ENCODE measurements at places on chromosomes 4 and X.

- DNase-seq: no peak
Measured at GRCh38 chrX:19624739-19625138, 109.4 kb upstream of the MAP3K15 start.

GRCh38 chr4:139208404-139208945 is 31.5 kb upstream of the ELF2 start:
- DNase-seq: peak; percentile 15

DNA sequence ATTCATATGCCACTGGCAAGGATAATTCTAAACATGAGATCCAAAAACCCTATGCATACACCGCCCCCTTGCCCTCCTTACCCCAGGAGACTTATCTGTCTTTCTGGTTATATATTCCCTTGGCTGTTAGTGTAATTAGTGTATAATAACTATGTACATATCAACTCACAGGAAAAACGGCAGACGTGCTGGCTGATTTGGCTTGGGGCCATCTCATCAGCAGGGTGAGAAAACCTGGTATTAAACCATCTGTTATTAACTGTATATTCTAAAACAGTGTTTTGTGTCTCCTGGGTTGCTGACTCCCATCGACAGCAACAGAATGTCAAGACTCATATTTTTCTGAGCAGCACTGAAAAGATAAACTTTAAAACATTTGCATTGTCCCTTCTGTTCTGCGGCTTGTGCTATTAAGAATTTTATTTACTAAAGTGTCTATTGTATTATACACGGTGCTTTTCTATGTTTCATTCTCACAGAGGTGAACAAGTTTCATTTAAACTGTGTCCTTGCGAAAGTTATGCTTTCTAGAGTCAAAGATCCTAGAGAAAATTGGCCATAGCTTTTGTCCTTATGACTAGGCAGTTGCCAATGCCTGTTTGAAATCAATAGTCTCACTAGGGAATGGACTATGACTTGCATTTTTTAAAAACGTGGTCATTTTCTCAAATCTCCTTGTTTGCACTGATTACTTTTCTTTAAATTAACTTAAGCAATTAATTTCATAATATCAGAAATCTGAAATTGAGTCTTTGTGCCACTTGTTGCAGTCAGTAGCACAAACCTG is 211.5 kb upstream of the MID1 start:
- no peak for DNase-seq

GRCh38 chr4:185969657-185970056 is 99.3 kb upstream of the TLR3 start:
- no peak for DNase-seq

- no peak for DNase-seq
Measured at GRCh38 chr4:127580891-127581290, 51.9 kb upstream of the INTU start.

DNA sequence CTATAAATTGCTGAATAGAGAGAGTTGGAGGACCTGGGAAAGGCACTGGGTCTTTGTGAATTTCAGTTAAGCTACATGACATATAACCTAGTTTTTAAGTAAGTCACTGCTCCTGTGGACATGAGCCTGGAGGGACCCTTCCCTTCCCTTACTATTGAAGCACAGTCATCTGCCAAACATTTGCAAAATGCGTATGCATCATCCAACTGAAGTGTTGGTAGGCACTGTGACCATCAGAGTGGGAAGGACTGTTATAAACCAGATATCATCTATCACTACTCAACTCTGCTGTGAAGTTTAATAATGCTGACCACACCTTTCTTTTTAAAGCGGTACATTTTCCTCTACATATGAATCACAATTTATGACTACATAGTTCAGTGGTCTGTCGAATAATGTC is 5.2 kb downstream of the GABRA3 start:
- DNase-seq: no peak

DNA sequence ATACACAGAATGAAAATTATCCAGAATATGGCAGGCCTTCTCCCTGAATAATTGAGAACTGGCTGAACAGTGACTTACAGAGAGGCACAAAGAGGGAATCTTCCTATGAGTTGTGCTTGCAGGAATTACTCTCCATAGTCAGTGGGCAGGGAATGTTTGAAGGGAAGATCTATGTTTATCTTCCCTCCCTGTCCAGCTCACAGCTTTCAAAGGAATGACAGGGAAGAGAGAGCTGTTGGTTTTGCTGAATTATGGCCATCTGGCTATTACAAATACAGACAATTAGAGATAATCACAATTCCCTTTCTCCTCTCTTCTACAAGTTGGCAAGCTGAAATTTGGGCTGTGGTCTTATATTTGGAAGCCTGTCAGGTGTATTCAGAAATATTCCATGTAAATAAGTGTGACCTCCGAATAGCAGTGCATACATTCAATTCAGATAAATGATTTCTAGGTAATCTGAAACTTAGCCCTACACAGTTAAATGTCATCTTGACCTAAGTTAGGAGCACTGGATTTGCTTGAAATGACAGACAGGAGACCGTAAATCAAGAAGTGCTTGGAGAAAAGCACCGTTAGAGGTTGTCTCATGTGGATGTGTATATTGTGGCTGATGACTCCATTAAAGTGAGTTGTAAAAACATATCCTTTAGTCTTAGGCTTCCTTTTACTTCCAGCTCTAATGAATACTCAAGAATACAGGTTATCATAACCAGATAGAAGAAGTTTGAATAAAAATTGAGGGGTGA is 136.8 kb downstream of the C4orf33 start:
- no peak for DNase-seq

- DNase-seq: no peak
Measured at GRCh38 chr4:54099287-54099747, 646 bp upstream of the GSX2 start.

DNA sequence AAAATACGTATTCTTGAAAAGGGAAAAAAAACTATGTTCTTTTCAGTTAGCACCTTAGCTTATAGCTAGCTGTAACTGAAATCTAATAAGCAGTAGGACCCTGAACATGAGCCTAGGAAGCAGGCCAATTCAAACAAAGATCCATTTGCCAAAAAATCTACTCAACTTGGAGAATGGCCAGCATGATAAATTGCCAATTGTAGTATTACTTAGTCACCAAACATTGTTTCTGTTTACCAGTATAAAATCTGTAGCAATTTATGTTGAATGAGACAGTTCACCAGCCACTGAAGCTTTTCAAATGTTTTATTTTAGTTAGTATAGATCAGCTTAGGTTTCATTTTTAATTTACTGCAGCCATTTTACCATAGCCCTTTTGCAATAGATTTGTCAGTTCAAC is 323.6 kb upstream of the DIPK2B start:
- DNase-seq: no peak

All from Jurkat, Clone E6-1 (cell line).